ENCODE measurements at places on chromosomes 2 and 18.
A peak's percentile ranks its signal among the peaks of the same experiment; 100 is the strongest.

GRCh38 chr2:75047189-75047991 lies 88.9 kb downstream of the POLE4 start:
- no peak for DNase-seq

- DNase-seq = no peak
Observed at GRCh38 chr2:120658042-120658769, 77.5 kb upstream of the GLI2 start.

GRCh38 chr18:26617151-26617554 lies 68.8 kb upstream of the KCTD1 start:
- no peak for DNase-seq

GRCh38 chr2:47655563-47655880 lies 127.4 kb upstream of the MSH6 start:
- no peak for DNase-seq

DNA sequence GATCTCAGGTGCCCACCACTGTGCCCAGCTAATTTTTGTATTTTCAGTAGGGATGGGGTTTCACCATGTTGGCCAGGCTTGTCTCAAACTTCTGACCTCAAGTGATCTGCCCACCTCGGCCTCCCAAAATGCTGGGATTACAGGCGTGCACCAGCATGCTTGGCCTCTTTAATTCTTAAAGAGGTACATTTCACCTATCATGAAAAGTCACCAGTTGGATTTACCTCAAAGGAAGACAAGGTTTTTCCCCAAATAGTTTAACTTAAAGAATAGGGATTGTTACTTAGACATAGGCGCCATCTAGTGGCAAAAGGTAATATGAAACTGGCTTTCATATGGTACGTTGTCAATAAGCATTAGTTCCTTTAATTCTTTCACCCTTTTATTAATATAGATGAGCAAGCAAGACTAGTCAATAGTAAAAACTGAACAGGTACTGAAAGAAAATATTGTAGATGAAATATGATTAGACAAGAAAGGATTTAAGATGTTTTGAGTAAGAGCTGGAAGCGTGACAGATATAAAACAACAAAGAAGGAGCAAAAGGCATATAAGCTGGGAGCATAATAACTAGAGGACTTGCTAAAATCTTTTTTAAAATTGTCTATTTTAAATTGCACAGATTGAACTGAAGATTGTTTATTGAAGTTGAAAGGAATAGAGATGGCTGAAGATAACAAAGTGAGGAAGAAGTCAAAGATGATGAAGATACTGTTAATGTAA lies 35.0 kb upstream of the PSMD14 start:
- no peak for DNase-seq

- DNase-seq = peak; percentile 45
Observed at GRCh38 chr2:85353876-85354285, 447 bp downstream of the RETSAT start.

- no peak for DNase-seq
Observed at GRCh38 chr2:88842656-88843460, 151.4 kb downstream of the RPIA start.

GRCh38 chr2:172086241-172087206 lies 1.2 kb downstream of the DLX1 start:
- DNase-seq = peak; percentile 69

DNA sequence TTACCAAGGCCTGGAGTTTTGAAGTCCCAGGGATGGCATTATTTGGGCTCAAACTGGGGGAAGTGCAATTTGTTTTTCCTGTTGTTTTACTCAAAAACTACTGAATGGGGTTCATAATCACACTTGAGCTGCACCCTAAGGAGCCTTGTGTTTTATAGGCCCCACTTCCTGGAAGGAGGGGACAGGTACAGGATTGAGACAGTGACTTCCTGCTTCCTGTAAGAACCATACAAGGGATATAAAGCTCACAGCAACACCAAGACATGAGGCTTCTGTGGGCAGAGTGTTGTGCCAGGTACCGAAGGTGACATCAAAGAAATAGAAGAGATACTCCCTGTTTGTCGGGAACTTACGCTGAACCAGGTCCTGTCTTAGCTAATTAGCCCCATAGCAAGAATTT lies 70.4 kb upstream of the SKOR2 start:
- DNase-seq = no peak

GRCh38 chr18:63142594-63143225 lies 176.9 kb downstream of the BCL2 start:
- no peak for DNase-seq

DNA sequence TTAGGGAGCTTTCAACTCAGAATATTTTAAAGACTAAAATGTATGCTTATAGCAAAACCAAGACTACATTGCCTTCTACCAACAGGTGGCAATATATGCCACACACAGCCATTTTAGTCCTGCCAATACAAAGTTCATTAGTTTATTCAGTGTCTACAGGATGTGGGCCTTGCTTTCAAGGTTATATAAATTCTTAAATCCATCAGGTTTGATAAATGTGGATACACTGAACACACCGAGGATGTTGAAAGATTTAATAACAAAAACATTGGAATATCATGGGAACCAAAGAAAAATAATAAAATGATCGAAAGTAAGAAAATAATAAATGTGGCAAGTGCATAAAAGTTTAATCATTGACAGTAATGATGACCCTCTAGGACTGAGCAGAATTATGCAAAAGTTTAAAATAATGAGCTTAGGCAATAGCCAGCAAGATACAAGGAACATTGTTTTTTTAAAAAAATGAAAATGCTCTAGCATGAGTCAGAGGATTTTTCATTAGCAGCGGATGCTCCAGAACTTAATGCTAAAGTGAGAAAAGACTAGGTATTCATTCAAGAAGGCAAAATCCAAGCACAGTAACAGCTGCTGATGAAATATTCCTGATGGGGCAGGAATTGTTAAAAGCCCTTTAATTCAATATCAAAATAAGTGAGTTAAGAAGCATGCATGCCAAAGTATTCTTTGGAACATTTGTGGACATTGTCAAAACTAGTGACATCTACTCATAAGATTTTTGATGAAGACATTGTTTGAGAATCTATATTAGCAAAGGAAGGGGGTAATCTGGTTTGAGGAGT lies 14.2 kb downstream of the SCN9A start:
- no peak for DNase-seq

- no peak for DNase-seq
Observed at GRCh38 chr2:222865301-222865700, 4.5 kb downstream of the ACSL3 start.

GRCh38 chr2:234967870-234968208 lies 16.0 kb downstream of the SH3BP4 start:
- DNase-seq = no peak

DNA sequence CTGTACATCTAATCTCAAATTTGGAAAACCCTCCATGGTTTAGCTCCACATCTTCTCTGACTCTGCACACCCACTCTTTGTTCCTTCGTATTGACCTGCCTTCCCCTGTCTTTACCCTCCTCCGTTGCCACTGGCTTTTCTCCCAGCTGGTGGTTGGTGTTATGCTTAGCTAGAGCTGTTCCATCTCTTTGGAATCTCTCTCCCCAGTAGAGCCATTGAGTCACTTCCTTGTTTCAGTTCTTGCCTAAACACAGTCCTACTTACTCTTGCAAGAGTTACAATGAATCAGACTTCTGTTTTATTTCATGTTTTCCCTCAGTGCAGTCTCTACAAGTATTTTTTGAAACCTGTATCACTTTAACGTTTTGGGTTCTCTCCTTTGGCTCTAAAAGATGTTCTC lies 263.9 kb downstream of the LTBP1 start:
- DNase-seq = no peak

GRCh38 chr2:241890524-241891235 lies 21.2 kb downstream of the RTP5 start:
- DNase-seq = no peak

DNA sequence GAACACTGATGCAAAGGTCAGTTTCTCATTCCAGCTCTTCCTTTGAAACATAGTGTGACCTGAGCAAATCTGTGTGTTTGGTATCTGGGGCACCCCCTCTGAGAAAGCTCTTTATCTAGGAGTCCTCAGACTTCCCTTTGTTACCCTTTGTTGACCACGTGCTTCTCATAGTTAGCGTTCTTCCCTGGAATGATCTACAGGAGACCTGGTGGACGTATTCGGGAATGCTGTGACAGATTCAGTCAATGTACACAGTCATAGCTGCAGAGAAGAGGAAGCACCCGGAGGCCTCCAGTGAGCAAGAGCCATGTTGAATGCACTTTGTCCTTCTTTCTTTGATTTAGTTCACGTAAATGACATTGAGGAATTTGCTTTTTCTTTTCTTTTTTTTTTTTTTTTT lies 10.7 kb upstream of the CHMP1B start:
- no peak for DNase-seq

GRCh38 chr2:231411831-231412617 lies 16.5 kb downstream of the B3GNT7 start:
- DNase-seq = peak; percentile 84

DNA sequence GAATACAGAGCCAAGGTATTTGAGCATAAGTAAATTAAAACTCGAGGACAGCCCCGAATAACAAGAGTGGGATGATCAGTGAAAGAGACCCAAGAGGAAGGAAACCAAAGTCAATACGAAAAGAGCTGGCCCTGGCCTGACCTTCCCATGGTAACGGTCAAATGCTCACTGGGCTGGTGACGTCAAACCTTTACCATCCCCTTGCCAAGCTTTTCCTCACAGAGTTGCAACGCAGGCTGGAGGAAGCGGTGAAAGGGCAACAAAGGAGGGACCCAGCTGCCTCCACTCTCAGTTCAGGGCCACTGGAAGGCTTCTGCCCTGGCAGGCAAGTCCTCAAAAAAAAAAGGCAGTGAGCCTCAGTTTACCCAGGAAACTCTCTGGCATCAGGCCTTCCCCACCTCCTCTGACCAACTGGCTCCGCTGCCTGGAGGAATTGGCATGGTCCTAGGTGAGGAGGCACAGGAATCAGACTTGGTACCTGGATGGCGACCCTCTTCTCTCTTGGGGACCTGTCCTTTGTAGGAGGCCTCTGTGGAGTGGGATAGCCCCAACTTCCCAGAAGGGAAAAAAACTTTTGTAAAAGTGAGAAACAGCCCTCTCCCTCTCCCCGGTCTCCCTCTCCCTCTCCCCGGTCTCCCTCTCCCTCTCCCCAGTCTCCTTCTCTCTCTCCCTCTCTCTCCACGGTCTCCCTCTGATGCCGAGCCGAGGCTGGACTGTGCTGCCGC lies 212.4 kb downstream of the ANAPC1 start:
- DNase-seq = peak; percentile 9

DNA sequence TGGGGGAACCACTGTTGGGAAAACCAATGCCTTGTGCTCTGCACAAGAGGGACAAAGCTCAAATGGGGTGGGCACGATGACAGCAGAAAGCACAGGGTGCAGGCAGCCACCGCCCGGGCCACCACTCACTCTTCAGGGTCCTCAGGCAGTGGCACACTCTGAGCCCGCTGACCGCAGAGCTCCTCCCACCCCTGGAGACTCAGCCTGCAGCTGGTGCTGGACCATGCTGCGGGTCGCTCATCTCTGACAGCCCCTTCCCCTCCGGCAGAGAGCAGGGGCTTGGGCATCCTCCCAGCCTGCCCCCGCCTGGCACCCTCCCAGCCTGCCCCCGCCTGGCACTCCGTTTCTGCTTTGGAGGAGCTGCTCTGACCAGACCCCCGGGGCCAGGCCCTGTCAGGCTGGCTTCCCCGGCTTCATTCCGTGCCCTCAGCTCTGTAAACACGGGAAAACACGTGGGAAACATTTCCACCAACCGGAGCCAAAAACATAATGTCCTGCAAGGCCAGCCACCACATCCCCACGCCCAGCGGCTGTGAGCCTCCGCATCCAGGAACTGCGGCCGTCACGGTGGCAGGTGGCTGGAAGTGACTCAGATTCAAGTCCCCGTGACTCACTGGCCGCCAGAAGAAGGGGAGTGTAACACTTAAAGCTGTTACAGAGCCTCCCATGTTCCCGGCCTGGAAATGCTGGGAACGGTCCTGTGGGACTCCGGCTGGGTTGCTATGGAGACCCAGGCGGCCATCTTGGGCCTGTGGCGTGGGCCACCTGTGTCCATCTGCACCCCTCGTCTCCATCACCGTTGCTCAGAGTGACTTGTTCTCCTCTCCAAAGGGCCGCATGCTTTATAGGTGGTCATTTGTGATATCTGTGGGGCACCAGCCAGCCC lies 6.8 kb upstream of the SNED1 start:
- DNase-seq = no peak

DNA sequence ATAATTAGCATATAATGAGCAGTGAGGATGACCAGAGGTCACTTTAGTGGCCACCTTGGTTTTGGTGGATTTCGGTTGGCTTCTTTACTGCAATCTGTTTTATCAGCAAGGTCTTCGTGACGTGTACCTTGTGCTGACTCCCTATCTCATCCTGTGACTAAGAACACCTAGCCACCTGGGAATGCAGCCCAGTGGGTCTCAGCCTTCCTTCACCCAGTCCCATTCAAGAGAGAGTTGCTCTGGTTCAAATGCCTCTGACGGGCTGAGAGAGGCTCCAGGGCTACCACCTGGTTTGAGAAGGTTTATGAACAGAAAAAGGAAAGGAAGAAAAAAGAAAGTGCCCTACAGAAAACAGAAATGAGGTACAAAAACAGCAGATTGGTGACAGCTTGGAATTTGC lies 738.7 kb downstream of the SOCS6 start:
- DNase-seq = no peak

DNA sequence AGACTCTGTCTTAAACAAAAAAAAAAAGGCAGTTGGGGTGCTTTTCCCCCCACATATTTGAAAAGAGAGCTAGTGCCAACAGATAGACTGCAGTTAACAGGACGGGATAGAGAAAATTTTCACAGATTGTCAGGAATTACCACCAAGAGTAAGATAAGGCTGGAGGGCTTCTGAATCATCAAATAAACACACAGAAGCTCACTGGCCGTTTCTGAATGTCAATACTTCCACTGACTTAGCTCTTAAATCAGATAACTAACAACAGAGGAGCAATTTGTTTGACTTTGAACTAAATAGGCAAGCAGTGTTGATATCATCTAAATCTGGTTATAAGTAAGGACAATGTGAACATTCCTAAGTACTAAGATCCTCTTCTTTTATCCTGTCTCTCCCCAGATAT lies 34.7 kb downstream of the PIEZO2 start:
- DNase-seq = no peak

DNA sequence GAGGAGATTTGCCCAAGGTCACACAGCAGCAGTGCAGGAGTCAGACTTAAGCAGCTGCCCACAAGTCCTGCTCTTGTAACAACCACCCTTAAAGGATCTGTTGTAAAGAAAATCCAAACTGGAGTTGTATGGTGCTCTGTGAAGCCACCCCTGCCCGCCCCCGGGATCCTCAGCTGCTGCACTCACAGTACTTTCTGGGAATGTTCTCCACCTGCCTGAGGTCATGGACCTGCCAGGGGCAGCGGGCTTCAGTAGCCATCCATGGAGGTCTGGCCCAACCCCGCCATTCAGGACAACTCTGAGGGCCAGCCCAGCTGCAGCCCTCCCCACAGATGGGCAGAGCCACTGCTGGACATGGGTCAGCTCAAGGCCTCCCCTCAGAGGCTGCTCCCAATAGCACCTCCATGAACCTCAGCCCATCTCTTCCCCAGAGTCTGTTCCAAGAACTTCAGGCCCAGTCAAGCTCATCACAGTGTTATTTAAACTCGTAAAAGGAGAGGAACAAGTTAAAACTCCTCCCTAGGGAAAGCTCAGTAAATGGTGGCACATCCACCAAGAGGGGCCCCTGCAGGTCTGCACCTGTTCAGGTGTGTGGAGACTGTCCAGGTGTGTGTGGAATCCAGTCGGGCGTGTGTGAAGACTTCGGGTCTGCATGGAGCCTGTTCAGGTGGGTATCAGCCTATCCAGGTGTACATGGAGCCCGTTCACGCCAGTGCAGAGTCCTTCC lies 39.4 kb upstream of the GPC1 start:
- DNase-seq = no peak

- DNase-seq = peak; percentile 58
Observed at GRCh38 chr2:135245071-135245470, 193.0 kb downstream of the RAB3GAP1 start.

- DNase-seq = no peak
Observed at GRCh38 chr18:28048612-28049011, 128.3 kb downstream of the CDH2 start.

Measured in activated CD8-positive, alpha-beta memory T cell treated with anti-CD3 and anti-CD28 coated beads, Interleukin-2, amount 10 ng/mL, durations not matched to agents 7 days and 5 days (primary cell).